Natural killer cell treated with Interleukin-12 subunit alpha and Interleukin-12 subunit beta and Interleukin-15 and Interleukin-18, amount 100 ng/mL, for 72 hours (primary cell): ENCODE measurements at places on chromosomes 2 and 18. TPM values are rescaled to one million over a fixed set of nuclear protein-coding genes. Genes with fewer than 3 reads are reported as not detected.

Gene MOCOS
- total RNA-seq = 0.24 TPM

- DNase-seq = no peak
These were observed 59.7 kb downstream of the WDSUB1 start for GRCh38 chr2:159226608-159227385.

DNA sequence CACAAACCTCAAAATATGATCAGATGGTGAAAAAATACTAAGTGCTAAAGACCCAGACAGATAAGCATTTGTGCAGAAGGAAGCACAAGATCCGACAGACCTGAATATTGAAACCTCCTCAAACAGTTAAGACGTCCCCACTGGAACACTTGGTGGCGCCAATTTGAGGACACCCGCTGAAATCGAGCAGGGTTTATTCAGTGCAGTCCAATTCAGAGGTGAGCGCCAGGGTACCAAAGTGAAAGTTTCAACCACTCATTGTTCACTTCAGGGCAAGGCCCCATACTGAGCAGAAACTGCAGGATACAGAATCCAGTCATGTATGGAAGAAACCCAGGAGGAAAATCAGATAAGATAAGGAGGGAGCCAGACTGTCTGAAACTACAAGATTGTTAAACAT, 417.6 kb downstream of the LRRTM4 start:
- DNase-seq = no peak

Gene NOSTRIN
- not detected for total RNA-seq

Gene HOXD3
- not detected for total RNA-seq
